ENCODE measurements at places on chromosomes 3 and 15.

- no peak for DNase-seq
Measured at GRCh38 chr3:135258916-135259315, 463.9 kb downstream of the EPHB1 start.

DNA sequence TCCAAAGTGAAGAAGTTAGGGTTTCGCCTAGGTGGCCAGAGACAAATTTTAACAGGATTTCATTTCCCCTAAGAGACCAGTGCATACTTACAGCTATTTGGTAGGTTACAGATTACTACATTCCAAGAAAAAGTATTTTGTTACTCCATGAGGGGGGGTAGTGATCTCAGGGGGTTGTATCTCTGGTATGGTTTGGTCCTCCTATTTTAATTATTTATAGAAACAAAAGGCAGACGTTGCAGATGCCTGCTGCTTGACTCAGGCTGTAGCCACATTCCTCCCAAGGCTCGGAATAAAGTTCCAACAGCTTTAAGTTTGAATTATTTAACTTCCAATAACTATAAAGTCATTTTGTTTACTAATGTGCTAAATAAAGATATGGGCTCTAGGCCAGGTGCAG, 1.3 kb upstream of the TRIM59 start:
- DNase-seq: no peak

DNA sequence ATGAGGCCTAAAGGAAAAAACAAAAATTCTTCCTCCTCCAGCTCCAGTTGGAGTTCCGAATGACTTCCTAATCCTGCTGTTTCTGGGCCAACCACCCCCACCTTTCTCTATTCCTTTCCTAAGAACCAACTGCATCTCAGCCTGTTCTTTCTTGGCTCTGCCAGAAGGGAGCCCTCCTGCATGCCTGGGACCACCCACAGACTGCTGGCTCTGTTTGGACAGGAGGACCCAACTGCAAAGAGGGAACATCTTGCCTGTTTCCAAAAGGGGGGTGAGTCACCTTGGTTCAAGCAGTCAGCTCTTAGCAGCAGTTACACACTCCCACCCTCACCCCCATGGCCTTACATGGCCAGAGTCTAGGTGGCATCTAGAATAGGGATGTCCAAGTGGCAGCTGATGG, 116.0 kb upstream of the PRICKLE2 start:
- no peak for DNase-seq

- peak; percentile 53 for DNase-seq
Measured at GRCh38 chr15:40932156-40932555, 3.0 kb downstream of the DLL4 start.

DNA sequence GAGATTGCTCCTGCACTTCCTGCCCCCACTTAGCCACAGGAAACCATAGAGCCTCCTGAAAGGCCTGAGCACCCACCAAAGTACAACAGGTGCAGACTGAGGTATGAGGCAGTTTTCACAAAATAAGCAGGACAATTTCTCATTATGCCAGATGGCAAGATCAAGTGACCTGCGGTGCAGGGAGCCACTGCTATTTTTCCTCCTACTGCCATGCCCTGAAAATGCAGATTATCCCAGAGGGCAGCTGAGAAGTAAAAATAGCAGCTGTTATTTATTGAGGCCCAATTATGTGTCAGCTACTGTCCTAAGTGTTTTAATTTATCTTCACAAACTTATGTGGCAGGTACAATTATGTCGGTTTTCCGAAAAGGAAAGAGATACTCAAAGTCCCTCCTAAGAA, 209.5 kb upstream of the ST8SIA2 start:
- no peak for DNase-seq
